Aorta (tissue), 5 donors: ENCODE measurements at places on chromosomes 13 and 19. TPM values are rescaled to one million over a fixed set of nuclear protein-coding genes. Genes with fewer than 3 reads are reported as not detected.

DNA sequence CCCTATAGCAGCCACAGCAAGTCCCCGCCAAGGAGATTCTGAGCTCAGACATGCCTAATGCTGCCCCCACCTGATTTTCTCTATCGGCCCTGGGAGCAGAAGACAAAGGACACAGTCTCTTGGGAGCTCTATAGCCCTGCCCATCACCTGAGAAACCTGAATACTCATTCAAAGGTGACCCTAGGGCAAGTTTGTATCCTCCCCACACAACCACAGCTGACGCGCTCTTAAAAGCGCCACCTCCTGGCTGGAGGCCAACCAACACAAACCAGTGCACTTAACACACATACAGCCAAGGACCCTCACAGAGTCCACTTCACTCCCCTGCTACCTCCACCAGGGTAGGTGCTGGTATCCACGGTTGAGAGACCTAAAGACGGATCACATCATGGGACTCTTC, 8.8 kb upstream of the IGFL4 start:
- DNase-seq: no peak

Gene RASIP1
- 15.4 TPM for total RNA-seq

GRCh38 chr19:13077240-13077639, 25.4 kb downstream of the LYL1 start:
- DNase-seq: no peak

- no peak for DNase-seq
Measured at GRCh38 chr13:92966900-92967299, 259.7 kb upstream of the GPC6 start.

DNA sequence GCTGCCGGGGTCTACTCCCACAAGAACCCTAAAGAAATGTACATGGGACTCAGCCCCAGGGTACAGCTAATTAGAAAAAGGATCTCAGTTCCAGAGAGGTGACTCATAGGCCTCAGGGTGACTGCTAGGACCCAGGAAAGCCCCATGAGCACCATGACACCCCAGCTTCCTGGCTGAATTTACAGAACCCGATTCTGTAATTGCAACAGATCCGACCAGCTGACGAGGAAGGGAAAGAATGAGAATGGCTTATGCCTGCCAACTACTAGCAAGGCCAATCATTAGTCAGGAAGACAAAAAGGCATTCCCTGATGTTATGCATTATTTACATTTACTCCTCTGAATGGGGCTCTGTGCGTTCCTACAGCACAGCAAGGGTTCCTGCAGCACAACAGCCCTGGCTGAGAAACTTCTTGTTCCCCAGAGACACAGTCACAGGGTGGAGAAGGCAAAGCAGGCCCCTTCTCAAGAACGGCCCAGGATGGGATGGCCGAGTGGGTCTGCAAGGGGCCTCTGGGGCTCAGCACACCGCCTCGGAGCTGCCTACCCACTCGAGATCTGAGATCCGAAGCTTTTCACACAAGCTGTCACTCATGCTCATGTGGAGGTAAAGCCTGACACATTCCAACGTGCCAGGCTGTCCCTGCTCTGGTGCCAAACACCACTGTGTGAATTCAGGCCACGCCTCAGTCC, 27.2 kb downstream of the PBX4 start:
- no peak for DNase-seq

DNA sequence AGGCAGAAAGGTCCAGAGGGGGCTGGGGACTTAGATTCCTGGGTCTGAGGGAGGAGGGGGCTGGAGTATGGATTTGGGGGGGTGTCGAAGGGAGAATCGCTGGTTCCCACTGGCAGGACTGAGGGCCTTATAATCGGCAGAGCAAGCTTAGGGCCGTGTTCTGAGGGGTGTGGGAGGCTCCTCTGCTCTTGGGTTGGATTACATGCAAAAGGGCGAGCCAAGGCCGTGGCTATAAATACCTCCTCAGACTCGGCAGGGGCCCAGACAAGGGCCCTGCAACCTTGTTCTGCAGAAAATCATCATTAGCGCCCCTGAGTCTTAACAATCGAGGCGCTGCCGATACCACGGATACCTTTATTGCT, 707 bp upstream of the MAMSTR start:
- no peak for DNase-seq

- DNase-seq: no peak
Measured at GRCh38 chr13:33369073-33369472, 83.5 kb upstream of the STARD13 start.

- peak; percentile 80 for DNase-seq
Measured at GRCh38 chr13:20349564-20350381, 117.7 kb upstream of the GJB6 start.

- no peak for DNase-seq
Measured at GRCh38 chr19:23571175-23571574, 115.8 kb downstream of the ZNF675 start.

DNA sequence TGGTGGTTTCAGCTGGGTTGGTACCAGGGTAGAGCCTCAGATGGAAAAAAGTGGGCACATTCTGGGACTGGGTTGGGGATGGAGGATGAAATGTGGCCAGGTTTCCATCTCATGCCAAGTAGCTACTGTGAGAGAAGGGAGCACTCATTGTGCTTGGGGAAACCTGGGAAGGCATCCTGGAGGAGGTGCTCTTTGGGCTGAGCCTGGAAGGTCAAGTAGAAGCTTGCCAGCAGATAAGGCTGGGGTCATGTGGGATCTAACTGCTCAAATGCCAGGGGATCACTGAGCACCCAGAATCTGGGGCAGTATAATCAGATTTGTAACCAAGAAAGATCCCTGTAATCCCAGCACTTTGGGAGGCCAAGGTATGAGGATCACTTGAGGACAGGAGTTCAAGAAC, 9.0 kb upstream of the KCNN1 start:
- DNase-seq: no peak
